Kidney (tissue), 22 donors: ENCODE measurements at places on chromosomes 2 and 18. TPM values are rescaled to one million over a fixed set of nuclear protein-coding genes. Genes with fewer than 3 reads are reported as not detected.

Gene EIF2B4
- polyA plus RNA-seq, result 49.6 TPM

GRCh38 chr18:3450012-3450798 is at the start of gene TGIF1:
TGIF1 (plus strand) TSS chr18:3450172; CDS start chr18:3450490, 318 bp downstream.
- peak; percentile 95 for DNase-seq

Gene FAM237A
- not detected for polyA plus RNA-seq

Gene ILKAP
- 38.4 TPM for polyA plus RNA-seq

- no peak for DNase-seq
Observed at GRCh38 chr2:37203708-37204107, 7.4 kb downstream of the CEBPZOS start.

DNA sequence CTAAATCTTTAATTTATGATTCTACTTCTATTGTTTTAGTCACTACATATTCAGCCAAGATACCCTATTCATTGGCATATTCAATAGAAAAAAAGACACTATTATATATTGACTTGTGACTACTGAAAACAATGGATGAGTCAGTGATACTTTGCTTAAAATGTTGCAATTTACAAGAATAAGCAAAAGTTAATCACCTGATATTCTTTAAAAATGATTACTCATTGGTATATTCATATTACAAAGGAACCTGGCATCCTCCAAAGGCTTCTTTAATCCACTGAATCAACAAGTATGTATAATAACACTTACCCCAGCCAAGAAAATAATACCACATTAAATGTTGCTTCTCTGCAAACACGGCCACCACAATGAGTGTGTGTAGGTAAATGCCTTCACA is 87.8 kb downstream of the CALCRL start:
- DNase-seq, result no peak

DNA sequence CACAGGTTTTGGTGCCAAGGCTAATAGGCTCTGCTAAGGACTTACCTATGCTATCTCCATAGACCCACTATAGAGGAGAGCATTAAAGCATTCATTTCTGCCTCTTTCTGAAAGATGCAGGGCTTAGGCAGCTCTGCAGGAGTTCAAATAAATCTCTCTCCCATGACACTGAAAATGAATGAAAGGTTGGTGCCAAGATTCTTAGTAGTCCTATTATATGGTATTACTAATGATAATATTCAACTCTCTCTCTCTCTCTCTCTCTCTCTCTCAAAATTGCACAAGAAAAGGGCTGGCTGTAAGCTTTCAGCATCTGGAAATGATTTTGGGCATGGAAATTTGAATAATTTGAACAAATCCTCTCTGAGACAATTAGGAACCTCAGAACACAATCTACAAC is 433.7 kb downstream of the MBD2 start:
- no peak for DNase-seq

Gene ABCB11
- polyA plus RNA-seq, result not detected
